Lower leg skin (tissue), 4 donors: ENCODE measurements at places on chromosomes 12 and 14.

DNA sequence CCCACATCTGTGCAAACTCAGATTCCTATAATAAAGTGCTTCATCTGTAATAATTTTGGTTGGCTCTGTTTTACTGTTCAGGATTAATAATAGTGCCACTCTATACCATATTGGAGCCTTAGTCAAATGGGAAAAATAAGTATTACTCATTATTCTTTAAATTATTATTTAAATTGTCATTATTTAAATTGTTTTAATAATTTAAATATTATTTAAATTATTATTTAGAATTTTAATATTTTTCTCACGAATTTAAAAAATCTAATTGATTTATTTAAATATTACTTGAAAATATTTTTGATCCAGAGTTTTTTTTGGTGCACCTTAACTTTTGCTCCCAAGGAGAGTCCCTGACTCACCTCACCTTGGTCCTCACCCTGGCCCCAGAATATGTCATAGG, 245.7 kb upstream of the MDGA2 start:
- no peak for DNase-seq

- no peak for DNase-seq
These were observed 334.1 kb downstream of the ALG10 start for GRCh38 chr12:34356233-34356987.

- no peak for DNase-seq
These were observed 23.6 kb upstream of the TTC7B start for GRCh38 chr14:90839889-90840266.

- DNase-seq: no peak
These were observed 535.3 kb downstream of the GALC start for GRCh38 chr14:87457720-87458119.

GRCh38 chr12:15886372-15887042, 4.3 kb downstream of the STRAP start:
- no peak for DNase-seq

DNA sequence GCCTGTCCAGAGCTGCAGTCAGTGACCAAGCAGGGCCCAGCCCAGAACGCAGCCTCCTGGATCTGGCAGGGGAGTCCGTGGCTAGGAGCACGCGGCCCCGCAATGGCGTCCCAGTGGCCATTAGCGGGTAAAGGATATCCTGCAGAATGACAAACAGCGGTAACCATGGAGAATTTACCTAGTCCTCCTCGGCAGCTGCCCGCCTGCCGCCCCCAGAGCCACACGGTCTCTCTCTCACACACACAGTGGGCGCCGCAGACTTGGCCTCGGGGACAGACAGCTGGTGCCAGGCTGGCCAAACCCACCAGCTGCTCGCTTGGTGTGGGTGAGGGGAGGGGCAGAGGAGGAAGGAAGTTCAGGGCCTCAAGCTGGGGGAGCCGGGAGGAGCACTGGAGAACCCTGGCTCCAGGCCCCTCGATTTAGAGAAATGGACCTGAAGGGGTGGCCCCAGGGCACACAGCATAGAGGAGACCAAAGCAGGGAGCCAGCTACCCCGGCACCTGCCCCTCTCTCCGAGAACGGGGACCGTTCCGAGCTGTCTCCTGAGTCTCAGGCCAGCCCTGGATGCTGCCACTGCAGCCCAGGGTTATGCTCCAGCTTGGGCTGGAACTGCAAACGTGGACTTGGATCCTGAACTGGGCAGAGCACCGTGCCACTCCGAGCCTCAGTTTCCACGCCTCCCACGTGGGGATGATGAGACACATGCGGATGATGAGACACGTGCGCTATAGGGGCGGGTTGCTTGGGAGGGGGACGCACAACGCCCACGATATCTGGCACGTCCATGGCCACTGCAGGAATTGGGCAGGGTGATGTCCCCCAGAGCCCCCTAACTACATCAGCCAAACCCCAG, 3.4 kb downstream of the CDK2AP1 start:
- DNase-seq: no peak

DNA sequence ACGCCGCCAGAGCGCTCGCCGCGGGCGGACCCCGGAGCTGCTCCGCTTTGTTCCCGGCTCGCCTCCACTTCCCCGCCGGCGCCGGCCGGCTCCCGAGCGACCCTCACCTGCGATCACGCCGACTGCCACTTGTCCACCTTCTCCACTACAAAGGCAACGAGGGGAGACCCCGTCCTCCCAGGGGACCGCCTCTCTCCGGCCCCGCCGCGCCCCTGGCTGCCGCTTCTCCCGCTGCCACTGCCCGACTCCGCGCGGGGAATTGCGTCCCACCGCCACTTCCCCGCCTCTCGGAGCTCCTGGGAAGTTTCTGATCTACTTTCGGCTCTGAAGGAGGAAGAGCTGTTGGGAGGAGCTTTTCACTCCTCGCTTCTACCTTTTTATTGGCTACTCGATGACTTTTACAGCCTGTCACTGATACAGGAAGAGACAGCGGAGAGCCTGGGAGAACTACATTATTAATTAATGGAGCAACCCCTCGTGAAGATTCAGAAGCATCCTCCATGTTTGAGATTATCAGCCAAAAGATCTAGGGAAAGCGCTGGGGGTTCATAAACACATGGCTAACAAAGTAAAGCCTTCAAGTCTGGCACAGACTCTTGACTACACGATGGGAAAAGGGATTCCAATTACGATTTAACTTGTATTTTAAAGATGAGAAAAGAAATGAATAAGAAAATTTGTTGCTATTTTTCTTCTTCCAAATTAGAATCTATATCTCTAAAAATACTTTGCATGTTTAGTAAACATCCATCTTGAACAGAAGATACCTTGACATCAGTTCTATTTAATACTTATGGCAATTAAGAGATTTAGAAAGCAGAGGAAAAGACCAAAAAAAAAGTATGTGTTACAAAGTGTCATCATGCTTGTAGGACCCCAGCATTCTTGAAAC, at the start of gene BAZ1A:
TSS of gene BAZ1A (minus strand) at position 330 of the 892 bp plus-strand sequence. CDS start 756 bp downstream, outside the sequence.
- peak; percentile 76 for DNase-seq

DNA sequence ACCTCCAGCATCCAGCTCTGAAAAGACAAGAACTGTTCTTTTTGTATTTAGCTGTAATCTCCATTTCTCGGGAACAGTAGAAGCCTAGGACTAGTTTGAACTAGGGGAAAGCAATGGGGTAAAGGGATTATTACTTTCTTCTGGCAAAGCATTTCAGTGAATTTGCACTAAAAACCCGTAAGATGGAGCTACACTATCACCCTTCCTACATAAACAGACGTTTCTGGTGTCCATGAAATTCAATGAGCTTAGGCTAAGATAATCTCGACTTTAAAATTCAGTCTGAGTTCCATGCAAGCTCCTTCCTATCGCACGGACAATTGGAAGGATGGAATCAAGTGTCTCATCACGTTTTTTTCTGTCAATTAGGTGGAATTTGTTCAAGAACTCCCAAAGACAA, 24.0 kb downstream of the ACSM4 start:
- no peak for DNase-seq

- no peak for DNase-seq
These were observed 16.2 kb downstream of the KIF21A start for GRCh38 chr12:39426636-39427240.

- no peak for DNase-seq
These were observed 96.3 kb upstream of the CCND2 start for GRCh38 chr12:4177262-4177661.

DNA sequence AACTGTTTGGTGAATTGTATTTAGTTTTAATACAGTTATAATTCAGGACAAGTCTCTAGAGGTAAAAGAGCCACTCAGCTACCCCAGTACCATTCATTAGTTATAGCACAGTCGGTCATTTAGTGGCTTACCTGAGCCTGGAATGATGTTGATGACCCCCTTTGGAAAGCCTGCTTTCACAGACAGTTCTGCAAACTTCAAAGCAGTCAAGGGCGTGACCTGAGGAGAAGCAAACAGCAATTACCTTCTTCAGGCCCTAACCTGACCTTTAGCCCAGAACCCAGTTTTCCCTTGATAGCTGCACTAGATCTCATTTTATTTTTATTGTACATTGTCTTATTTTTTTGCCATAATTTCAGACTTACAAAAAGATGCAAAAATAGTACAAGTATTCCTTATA, 43.8 kb downstream of the ALDH1L2 start:
- DNase-seq: no peak

GRCh38 chr12:27219693-27220054, 24.4 kb upstream of the STK38L start:
- DNase-seq: no peak

DNA sequence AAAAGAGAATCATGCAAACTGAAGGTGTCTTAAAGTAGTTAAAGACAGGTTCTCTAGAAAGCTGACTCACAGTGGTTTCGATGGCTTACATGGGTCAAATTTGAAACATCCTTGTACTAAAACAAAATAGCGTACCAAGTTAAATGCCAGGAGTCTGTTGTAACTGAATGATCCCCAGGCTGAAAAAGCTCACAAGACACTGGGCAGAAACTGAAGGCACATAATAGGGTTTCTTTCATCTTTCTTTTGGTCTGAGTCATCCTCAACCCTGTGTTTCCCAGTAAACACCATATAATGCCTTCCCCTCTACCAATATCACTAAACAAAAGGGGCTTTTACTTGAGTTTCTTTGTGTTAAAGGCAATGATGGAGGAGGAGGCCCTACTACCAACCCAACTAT, 12.8 kb downstream of the ZFYVE1 start:
- DNase-seq: no peak

DNA sequence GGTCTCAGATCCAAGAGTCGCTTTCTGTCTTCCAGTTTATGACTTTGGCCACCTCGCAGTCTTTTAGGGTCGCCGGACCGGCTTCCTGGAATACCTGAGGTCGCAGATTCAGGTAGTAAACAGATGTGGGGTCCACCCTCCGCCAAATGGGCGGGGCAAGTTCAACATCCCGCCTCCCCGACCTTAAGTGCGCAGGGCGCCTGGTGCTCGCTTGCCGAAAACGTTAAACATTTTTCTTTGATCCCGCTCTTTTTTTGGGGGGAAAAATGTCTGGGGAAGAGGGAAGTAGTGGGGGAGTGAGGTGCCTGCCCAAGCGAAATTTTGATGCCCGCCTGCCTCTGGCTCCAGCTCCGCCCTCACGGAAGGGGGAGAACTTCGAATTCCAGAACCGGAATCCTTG, 73.9 kb upstream of the TBX5 start:
- DNase-seq: no peak

DNA sequence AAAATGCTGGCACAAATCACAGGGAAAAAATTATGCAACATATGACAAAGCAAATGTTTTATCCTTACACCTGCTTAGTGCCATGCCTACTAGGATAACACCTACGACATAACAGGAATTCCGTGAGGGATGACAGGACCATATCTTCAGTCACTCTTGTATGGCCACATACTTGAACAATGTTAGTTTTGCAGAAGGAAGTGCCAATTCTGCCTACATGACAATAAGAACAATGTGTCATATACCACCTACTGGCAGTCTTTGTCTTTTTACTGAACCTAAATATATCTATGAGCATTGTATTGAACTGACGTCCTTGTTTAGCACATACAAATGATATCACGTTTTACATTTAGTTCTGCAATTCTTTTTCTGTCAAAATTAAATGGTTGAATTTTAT, 234.0 kb downstream of the ADAMTS20 start:
- DNase-seq: no peak

GRCh38 chr14:52067873-52068614, 815 bp downstream of the NID2 start:
- DNase-seq: no peak

GRCh38 chr14:64717870-64718269, 13.6 kb downstream of the PLEKHG3 start:
- DNase-seq: peak; percentile 45

- no peak for DNase-seq
These were observed 3.8 kb downstream of the GXYLT1 start for GRCh38 chr12:42140901-42141300.

DNA sequence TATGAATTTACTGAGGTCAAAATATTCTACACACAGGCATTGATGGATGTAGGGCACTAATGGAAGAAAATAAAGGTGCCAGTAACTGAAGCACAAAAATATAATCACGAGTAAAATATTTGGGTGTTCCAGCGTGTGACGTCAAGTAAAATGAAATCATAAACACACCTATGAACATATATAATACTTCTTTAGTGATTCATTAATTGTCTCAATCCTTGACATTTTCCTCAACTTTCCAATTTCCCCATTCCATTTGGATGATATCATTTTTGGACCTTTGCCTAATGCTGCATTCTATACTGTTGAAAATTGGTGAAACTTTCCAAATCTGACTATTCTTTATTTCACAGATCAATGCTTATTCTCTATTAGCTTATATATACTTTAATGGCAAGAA, 649.3 kb downstream of the GALC start:
- no peak for DNase-seq

DNA sequence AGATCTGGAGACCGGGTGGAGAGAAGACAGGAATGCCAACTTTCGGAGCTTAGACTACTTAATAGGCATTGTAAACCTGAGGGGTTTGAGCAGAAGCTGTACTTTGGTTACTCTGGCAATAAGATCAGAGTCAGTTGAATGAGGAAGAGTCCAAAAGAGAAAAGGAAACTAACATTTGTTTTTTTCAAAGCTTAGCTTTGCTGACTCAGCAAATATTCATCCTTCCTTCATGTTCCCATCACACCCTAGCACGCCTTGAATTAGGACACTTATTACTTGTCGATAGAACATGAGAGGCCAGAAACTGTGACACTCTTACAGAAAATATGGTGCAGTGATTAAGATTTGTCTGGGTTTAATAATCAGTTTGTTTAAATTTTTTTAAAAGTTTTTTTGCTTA, 266.9 kb upstream of the ATP2B1 start:
- no peak for DNase-seq

- DNase-seq: no peak
These were observed 34.2 kb downstream of the TBX5 start for GRCh38 chr12:114371733-114372132.

DNA sequence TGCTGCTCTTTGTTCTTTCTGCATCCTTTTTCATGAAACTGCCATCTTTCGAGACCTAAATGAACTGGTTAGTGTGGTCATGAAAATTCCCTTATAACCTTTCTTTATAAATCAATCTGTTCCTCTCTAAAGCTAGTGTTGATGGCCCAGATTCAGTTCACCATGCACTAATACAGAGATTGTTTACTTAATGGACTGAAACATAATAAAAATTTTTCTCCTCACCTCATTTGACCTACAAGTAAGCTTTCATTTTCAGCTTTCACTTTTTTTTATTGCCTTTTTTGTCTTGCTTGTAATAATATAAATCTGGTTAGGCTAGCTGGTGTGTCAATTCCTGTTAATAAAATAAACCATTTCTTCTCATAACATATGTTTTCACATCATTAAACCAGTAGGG, 183.8 kb downstream of the CCDC59 start:
- DNase-seq: no peak

GRCh38 chr14:66857867-66858266, 331.4 kb upstream of the GARIN2 start:
- DNase-seq: no peak

GRCh38 chr14:85534458-85535293, 4.7 kb downstream of the FLRT2 start:
- no peak for DNase-seq

- no peak for DNase-seq
These were observed at the start of gene STAB2 for GRCh38 chr12:103586791-103587370. Gene STAB2, plus strand, starts transcription at chr12:103587273. Its CDS starts 204 bp downstream, at chr12:103587477.

- no peak for DNase-seq
These were observed 19.7 kb downstream of the BTBD6 start for GRCh38 chr14:105267820-105268548.

DNA sequence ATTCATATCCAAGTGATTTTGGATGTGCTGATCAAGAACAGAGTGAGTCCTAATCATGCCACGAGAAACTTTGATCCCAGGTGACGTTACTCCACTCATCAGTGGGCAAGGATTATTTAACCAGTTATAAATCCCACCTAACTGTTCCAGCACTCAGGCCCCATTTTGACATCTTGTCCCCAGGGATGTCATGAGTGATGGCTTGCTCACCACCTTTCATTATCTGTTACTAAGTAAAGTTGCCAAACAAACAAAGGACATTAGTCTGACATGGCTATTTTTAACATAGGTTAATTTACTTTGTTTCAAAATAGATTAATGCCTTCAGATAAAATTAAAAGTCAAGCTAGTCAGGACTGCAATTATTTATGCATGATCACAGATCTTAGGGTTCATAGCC, 255.9 kb downstream of the ACSS3 start:
- DNase-seq: no peak
